Caki2 (cell line): ENCODE measurements at places on chromosomes 4 and X. TPM values are rescaled to one million over a fixed set of nuclear protein-coding genes. Genes with fewer than 3 reads are reported as not detected.
A peak's percentile ranks its signal among the peaks of the same experiment; 100 is the strongest.

GRCh38 chr4:162659716-162660115 is 495.9 kb upstream of the FSTL5 start:
- DNase-seq: no peak

DNA sequence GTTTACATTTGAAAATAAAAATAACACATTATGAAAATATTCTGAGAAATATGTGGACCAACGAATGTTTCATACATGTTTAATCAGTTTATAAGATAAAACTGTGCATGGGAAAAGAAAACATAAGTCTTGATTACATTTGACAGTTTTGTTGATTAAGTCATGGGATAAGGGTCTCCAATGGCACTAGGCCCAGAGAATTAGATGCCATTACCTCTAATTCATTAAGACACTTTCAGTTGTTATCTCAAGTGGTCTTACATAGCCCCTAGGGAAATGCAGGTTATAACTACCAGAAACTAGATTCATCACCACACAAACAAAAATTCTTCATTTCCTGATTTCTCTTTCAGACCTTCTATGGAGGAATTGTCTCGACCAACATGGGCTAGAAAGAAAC is 300.8 kb downstream of the PCDH7 start:
- no peak for DNase-seq

The SLC6A14 gene
- not detected in 2 replicates for total RNA-seq

DNA sequence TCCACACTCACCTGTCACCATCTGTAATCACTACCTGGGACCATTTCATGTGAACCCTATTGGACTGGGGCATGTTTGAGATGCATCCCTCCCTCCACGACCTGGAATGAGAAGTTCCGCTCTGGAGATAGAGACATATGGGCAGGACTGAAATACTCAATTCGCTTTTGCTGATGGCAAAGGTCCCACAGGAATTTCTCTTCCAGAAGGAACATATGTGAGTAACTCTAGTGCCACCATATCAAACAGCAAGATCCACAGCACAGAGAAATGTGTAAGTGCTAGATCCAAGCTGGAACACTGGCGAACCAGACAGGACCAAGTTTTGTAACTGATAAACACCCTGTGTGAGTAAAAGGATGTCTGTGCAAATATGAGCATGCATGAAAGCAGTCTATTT is 43.9 kb downstream of the SEL1L3 start:
- no peak for DNase-seq

The GUCY1B1 gene
- 33.8 and 35.6 TPM in 2 replicates for total RNA-seq

DNA sequence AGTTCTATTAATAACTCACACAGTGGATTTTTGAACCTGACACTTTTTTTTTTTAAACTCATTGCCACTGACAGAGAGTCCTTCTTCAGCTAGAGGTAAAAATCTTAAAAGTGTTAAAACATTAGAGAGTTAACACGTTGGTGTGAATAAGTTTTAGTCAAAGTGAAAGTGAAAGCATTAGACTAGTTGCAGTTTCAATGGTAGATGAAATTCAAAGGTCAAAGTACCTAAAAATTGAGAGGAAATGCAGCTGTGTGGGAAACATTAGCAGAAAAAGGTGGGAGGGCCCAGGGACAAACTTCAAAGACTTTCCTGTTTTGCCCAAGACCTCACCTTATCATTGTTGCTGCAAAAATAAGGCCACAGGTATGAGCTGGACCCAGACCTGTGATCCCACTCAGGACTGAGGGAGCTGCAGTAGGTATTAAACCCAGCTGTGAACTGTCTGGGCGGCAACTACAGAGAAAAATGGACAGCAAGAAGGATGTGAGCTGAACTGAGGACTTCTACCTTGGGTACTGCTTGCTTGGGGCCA is 17.6 kb upstream of the GABRA4 start:
- DNase-seq: no peak

The MSANTD1 gene
- total RNA-seq: not detected in 2 replicates

- no peak for DNase-seq
Measured at GRCh38 chr4:15754323-15754722, 23.8 kb upstream of the CD38 start.

GRCh38 chrX:140821280-140821679 is 111.7 kb downstream of the LINC00632 start:
- no peak for DNase-seq

DNA sequence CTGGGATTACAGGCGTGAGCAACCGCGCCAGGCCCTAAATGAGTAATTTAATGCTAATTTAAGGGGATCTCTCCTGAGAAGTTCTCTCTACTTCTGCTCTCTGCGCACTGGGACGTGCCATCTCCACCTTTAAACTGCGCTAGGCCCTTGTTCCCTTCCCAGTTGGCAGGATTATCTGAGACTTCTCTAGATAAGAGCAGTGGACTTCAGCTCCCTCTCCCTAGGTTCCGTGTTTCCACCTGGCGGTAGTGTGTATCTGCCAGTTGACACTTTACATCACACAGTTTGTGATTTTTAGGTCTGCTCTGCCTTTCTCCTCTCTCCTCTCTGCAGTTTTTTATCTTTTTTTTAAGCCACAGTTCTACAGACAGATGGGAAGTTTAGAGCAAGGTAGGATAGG is 40.2 kb downstream of the ARHGAP10 start:
- DNase-seq: no peak

- DNase-seq: no peak
Measured at GRCh38 chrX:107522901-107523300, 73.4 kb downstream of the FRMPD3 start.

GRCh38 chr4:56981795-56982201 is 3.1 kb downstream of the POLR2B start:
- DNase-seq: no peak

The TAF9B gene
- total RNA-seq: 30.0 TPM in 2 replicates

- peak; percentile 39 for DNase-seq
Measured at GRCh38 chr4:133565379-133565778, 416.3 kb downstream of the PCDH10 start.

The ZMAT1 gene
- 0.70 and 0.74 TPM in 2 replicates for total RNA-seq

- no peak for DNase-seq
Measured at GRCh38 chr4:46975812-46976553, 17.4 kb downstream of the GABRA4 start.

- no peak for DNase-seq
Measured at GRCh38 chr4:156892805-156893204, 78.8 kb downstream of the PDGFC start.

GRCh38 chr4:114472269-114473032 is 126.2 kb upstream of the UGT8 start:
- no peak for DNase-seq

GRCh38 chrX:72712094-72712755 is 1.9 kb downstream of the PHKA1 start:
- DNase-seq: no peak

The ABLIM2 gene
- total RNA-seq: 2.1 TPM in 1 of 2 replicates, not detected in the other

The BRS3 gene
- total RNA-seq: not detected in 2 replicates

DNA sequence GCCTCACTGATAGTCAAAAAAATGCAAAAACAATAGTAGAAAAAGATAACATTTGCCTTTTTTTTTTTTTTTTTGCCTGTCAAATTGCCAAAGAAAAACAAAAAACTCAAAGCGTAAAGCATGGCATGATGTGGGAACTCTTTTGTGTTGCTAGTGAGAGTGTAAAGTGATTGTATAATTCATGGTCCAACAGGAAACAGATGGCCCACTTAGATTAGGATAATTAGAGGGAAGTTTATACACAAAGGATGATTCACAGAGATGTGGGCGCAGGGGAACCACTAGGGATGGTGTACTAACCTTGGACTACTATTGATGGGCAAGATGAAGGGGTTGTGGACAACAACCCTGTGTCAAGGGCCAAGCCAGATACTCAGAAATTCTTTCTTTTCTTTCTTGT is 16.4 kb downstream of the MCUB start:
- DNase-seq: no peak

DNA sequence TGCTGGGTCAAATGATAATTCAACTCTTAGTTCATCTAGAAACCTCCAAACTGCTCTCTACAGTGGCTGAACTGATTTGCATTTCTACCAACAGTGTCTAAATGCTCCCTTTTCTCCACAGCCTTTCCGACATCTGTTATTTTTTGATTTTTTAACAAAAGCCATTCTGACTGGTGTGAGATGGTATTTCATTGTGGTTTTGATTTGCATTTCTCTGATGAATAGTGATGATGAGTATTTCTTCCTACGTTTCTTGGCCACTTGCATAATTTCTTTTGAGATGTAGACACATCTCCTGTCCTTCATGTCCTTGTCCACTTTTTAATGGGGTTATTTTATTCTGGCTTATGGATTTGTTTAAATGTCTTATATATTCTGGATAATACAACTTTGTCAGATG is 298.2 kb upstream of the ARSJ start:
- no peak for DNase-seq

The CTAG1B gene
- not detected in 2 replicates for total RNA-seq

GRCh38 chrX:114619874-114620273 is 36.0 kb downstream of the HTR2C start:
- DNase-seq: no peak

- no peak for DNase-seq
Measured at GRCh38 chr4:27908356-27908755, 1047.7 kb downstream of the STIM2 start.

GRCh38 chr4:159051245-159052071 is 51.4 kb upstream of the RAPGEF2 start:
- DNase-seq: no peak

The AADAT gene
- total RNA-seq: 8.0 and 8.9 TPM in 2 replicates
